ENCODE measurements at places on chromosomes 2 and 18. TPM values are rescaled to one million over a fixed set of nuclear protein-coding genes. Genes with fewer than 3 reads are reported as not detected.

Gene SCN3A
- total RNA-seq = 0.98 TPM

Gene CCDC74A
- 18.7 TPM for total RNA-seq

DNA sequence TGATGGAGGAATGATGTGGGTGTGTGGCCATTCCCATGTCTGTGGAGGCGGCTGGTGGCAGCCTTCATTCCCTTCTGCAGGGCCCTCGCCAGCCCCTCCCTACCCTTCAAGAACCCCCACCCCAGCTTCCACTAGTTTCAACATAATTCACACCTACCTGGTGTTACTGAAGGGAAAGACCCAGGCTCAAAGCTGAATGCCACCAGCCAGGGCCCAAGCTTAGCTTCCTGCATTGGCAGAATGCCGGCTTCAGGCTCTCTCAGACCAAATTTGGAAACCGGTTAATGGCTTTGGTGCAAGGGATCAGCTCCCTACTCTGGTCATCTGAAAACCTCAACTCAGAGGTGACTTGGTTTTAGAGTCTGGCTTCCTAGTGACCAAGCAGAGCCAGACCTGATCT is 16.9 kb downstream of the GAREM2 start:
- DNase-seq = no peak

GRCh38 chr18:23302851-23303527 is 150.1 kb upstream of the RIOK3 start:
- DNase-seq = peak; percentile 45

DNA sequence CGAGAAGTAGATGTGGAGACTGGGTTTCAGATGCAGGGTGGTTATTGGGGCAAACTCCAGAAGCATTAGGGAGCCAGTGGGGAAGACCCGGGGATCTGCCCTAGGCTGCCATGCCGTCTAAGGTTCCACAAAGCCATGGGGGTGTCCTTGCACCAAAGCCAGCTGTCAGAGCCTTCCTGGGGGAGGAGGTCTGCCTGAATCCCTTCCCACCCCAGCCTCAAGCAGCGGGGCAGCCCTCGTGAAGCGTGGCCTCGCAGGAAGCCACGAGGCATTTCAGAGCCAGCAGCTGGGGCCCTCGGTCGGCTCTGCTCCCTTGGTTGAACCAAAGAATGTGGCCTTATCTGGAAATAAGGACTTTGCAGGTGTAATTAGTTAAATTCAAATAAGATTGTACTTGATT is 51.2 kb upstream of the UBE2F start:
- no peak for DNase-seq

Measured in Daoy (cell line).